ENCODE measurements at places on chromosomes 5 and 9.

- DNase-seq, result no peak
These were observed 4.0 kb downstream of the NOP16 start for GRCh38 chr5:176384366-176384930.

- DNase-seq, result no peak
These were observed 413.2 kb upstream of the ACTBL2 start for GRCh38 chr5:57895766-57896165.

GRCh38 chr5:5628866-5629606 lies 206.6 kb downstream of the ICE1 start:
- DNase-seq, result no peak

DNA sequence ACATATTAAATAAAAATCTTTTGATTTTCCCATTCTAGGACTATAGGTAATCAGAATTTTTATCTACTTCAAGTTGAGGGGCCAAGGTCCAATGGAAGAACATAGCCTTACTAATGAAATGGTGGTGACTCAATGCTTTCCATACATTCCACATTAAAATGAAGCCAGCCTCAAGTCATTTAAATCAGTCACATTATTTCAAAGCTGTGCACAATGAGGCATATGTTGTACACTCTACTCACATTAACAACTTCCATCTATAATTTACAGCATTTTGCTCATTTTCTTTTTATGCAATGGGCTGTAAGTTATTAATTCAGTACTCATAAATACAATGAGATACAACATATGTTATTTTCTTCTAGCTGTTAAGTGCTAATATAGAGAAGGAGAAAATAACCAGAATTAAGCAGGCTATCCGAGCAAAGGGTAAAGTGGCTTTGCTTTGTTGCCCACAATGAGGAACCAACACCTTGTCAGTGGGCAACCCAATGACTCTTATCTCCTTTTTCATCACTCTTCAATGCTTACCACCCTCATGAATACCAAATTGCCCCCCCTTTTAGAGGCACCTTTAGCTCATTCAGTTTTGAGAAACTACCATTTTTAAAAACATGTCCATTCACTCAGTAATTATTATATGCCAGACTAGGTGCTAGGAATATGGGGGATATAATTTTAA lies 52.4 kb downstream of the TTLL11 start:
- no peak for DNase-seq

DNA sequence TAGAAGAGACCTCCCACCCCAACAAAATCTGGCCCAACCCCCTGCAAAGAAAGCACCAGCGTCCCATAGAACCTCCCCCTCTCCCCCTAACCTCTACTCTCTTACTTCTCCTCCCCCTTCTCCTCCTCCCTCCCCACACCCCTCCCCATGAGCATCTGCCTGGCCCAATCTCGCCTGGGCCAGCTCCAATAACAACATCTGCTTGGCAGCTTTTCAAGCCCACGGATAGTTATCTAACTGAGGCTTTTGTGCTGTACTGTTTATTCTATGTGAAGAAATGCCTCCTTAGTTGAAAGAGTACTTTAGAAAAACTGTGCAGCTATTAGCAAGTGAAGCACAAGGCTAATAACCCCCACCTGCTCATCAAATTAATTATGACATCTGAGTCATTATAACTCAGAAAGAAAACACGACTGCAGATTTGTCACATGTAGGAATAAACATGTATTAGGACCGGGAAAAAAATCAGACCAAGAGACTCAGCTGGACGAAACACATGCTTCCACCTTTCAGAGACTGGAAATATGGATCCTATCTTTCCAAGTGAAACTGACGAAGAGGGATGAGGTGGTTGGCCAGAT lies 42.8 kb downstream of the NFIB start:
- DNase-seq, result no peak

DNA sequence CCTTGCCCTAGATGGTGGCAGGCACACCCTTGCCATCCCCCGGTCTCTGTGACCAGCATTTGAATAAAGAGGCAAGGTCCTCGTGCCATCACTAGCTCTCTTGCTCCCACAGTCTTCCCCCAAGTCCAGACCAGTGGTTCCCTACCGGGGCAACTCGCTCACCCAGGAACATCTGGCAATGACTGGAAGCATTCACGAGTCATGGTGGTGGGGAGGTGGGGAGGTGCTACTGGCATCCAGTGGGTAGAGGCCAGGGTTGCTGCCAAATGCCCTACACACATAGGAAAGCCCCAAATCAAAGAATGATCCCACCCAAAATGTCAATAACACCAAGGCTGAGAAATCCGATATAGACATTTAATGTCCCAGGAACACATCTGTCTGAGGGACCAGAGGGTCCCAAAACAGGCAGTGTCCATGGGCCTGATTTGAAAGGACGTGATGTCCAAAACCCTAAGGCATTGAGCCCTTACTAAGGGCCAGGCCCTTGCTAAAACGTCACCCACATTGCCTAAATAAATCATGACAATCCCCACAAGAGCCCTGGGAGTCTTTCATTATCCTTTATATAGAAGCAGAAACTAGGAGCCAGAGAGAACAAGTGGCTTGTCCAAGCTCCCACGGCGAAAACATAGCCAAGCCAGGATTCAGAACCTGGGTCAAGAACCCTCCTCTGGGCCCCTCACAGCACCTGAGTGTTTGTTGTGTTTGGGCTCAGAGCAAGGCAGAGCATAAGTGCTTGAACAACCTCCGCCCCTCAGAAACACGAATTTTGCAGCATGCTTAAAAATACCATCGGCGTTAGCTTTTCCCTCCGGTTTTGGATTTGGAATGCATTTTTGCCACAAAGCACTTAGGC lies 119.3 kb upstream of the WWC1 start:
- DNase-seq, result no peak

- DNase-seq, result no peak
These were observed 74.7 kb downstream of the KIF24 start for GRCh38 chr9:34254141-34254913.
